ENCODE measurements at places on chromosomes 5 and 9.

- DNase-seq = no peak
Observed at GRCh38 chr5:141681695-141682641, at the start of gene ARAP3. TSS of gene ARAP3 (minus strand) at chr5:141682230. CDS start at chr5:141680486, 1,744 bp downstream.

GRCh38 chr9:112286926-112287325 lies 46.5 kb downstream of the PTBP3 start:
- no peak for DNase-seq

DNA sequence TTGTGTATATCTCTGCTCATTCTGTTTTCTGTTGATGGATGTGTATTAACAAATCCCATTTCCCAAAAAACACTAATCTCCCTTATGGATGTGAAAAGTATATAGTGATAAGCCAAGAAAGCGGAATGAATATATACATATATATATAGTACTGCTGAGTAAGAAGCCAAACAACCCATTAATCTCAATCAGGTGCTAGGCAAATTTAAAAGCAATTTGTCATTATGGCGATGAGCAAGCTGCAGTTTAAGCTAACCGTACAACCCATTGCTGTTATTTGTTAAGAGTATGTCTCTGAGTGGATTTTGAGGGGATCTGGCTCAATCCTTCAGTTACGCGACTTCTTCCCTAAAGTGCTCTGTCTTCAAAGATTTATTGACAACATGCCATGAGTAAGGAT lies 640.4 kb upstream of the ARRDC3 start:
- DNase-seq = no peak

DNA sequence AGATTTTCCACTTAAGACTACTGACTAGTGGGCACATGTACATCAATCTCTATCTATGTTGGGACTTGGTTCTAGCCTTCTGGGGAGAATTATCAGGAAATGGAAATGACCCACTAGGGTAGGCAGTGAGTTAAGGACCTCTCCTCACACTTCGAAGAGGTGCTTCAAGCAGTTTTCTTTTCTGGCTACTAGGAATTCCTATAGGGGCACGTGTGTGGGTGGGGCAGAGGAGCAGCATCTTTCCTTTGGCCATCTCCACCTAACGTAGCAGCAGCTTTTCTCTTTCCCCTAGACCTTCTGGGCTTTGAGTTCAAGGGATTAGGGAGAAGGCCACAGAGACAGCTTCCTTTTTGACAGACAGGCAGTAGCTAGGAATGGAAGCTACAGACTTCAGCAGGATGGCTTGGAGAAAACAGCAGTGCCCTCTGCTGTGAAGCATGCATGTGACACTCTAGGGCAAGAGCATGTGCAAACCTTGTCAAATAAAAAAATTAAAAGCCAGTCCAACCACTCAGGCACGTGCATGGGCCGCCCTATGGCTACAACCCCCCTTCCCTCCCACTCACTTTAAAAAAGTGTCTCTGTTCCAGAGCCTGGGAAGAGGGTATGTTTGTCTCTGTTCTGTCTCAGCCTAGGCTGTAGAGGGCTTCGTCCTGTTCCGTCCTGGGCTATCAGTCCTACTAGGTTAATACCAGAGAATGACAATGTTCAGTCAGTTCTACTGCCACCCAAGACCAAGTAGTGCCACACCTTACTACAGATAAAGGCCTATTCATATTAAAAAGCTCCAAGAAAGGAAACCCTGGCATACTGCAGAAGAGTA lies 8.7 kb upstream of the GFRA3 start:
- peak; percentile 60 for DNase-seq

DNA sequence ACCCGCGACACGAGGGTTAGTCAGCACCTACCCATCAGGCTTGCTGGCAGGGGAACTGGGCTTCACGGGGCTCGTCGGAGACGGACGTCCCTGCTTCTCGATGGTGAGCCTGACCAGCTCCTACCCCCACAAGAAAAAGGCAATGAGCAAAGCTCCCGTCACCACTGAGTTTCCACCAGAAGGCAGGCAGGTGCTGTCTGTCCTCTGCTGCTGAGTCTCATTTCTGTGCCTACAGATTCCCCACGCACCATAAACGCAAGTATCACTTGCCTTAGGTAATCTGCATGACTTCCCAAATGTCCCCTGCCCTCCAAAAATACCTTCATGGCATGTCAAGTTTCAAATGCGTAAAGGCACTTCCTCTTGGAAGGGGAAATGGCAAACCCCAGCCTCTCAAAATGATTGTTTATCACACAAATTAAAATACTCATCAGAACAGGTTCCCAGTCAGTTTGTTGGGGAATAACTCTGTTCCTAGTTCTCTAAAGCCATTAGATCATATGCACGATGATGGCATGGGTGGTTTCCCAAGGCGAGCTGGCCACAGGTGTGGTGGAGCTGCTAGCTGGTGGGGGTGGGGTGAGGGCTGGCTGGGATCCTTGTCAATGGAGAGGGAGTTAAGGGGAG lies 85.0 kb downstream of the PRRT1B start:
- no peak for DNase-seq

DNA sequence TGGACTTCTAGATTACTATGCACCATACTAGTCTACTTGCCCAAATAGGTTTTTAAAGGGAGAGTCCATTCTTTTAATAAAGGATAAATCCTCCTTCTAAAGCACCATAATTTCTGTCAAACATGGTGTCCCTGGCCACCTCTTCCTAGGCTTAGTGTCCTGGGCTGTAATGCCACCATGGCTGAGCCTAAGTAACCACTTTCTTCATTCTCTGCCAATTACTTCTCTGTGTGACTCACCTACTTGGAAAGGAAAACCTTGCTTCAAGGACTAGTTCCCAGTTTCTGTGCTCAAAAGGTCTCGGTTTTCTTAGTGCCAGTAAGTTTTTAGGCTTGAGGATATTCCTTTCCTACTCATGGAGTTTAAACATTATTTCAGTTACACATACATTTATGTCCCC lies 273.4 kb downstream of the DENND1A start:
- no peak for DNase-seq

- DNase-seq = no peak
Observed at GRCh38 chr5:139667730-139668063, 19.5 kb downstream of the CXXC5 start.

- no peak for DNase-seq
Observed at GRCh38 chr5:66343370-66344071, 199.4 kb downstream of the SREK1 start.

DNA sequence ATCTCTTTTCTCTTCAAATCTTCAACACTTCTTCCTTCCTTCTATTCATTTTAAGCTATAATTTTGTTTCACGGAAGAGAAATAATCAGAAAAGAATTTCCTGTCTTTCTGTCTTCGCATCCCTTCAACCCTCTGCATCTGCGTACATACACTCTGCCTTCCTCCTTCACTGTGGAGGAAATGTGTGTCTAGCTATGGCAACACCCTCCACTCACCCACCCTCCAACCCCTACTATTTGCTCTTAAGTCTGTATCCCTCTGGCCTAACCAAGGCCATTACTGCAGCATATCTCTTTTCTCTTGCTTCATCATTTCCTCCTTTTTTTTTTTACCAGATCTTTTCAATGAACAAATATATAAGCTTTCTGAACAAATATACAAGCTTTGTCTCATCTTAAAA lies 105.7 kb upstream of the NUDT12 start:
- DNase-seq = no peak

- DNase-seq = peak; percentile 72
Observed at GRCh38 chr9:128917151-128917849, 3.5 kb upstream of the PHYHD1 start.

DNA sequence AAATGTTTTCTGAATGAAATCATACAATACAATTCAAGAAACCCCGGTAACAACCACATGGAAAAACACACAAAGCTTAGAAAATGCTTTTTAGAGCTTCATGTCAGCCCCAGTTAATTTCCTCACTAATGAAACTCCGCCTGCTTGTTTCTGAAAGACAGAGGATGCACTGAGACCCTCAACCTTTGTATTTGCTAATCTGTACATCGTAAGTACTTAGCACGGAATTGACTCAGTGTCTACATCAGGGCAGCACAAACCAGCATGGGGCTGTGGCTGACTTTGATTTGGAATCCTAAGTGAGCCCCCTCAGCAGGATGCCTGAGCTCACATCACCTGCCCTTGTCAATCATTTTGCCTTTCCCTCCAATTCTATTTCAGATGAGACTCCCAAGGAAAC lies 499.1 kb upstream of the MPDZ start:
- DNase-seq = no peak

DNA sequence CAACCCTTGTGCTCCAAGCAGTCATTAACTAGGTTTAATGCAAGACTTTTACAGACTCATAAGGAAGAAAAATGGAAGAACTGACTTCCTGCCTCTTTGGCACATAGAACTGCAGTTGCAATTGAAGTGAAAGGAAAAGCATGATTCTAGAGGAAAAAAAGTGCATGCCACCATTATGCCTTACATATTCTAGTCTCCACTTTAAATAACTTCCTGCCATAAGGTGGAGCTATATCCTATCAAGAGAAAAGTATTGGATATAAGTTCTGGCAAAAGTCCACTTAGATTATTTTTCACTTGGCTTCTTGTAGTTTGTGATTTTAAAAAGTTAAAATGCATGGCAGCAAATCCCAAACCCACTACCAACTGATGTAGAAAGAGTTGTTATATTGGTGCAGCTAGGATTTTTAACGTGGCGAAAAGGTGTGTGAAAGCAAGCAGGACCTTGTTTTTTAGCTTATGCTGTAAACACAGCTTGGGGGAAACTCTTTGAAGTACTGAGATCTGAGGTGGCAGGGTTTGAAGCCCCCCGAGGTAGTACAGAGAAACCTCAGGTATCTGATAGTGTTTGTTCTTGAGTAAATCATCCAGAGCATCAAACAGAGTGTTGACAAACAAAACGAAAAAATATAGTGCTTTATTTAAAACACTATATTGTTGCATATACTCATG lies 117.9 kb downstream of the ANXA1 start:
- peak; percentile 12 for DNase-seq
